Left cardiac atrium (tissue), 4 donors: ENCODE measurements at places on chromosomes 2 and 18. TPM values are rescaled to one million over a fixed set of nuclear protein-coding genes. Genes with fewer than 3 reads are reported as not detected.

Gene HOXD11
- not detected for total RNA-seq

Gene ANKRD29
- total RNA-seq, result 4.7 TPM

Gene INPP5D
- total RNA-seq, result 7.2 TPM

Gene INHA
- 16.2 TPM for total RNA-seq

Gene SERPINB5
- not detected for total RNA-seq

Gene SPP2
- not detected for total RNA-seq

Gene BCL11A
- 4.7 TPM for total RNA-seq

Gene TRPM8
- not detected for total RNA-seq

Gene NEUROD1
- total RNA-seq, result not detected

Gene LYPD1
- total RNA-seq, result 0.34 TPM

Gene PREB
- 50.1 TPM for total RNA-seq

Gene LIMS1
- total RNA-seq, result 65.2 TPM

Gene SLC23A3
- total RNA-seq, result 0.50 TPM

Gene MOCOS
- 1.4 TPM for total RNA-seq

Gene ANKRD30BL
- total RNA-seq, result not detected

Gene DBI
- 172 TPM for total RNA-seq

Gene NRP2
- total RNA-seq, result 16.3 TPM

Gene DNAJC27
- total RNA-seq, result 8.3 TPM

Gene GCC2
- total RNA-seq, result 25.0 TPM

Gene PROM2
- 0.29 TPM for total RNA-seq

Gene CERKL
- total RNA-seq, result not detected

Gene PSMA8
- not detected for total RNA-seq

Gene LDLRAD4
- total RNA-seq, result 28.9 TPM

Gene CDH19
- 33.0 TPM for total RNA-seq
